Heart right ventricle (tissue), 16 donors: ENCODE measurements at places on chromosomes 4 and X.

GRCh38 chr4:83149865-83150652 is 35.5 kb upstream of the PLAC8 start:
- DNase-seq = no peak

GRCh38 chr4:75229806-75230570 is 284.2 kb downstream of the RCHY1 start:
- no peak for DNase-seq

DNA sequence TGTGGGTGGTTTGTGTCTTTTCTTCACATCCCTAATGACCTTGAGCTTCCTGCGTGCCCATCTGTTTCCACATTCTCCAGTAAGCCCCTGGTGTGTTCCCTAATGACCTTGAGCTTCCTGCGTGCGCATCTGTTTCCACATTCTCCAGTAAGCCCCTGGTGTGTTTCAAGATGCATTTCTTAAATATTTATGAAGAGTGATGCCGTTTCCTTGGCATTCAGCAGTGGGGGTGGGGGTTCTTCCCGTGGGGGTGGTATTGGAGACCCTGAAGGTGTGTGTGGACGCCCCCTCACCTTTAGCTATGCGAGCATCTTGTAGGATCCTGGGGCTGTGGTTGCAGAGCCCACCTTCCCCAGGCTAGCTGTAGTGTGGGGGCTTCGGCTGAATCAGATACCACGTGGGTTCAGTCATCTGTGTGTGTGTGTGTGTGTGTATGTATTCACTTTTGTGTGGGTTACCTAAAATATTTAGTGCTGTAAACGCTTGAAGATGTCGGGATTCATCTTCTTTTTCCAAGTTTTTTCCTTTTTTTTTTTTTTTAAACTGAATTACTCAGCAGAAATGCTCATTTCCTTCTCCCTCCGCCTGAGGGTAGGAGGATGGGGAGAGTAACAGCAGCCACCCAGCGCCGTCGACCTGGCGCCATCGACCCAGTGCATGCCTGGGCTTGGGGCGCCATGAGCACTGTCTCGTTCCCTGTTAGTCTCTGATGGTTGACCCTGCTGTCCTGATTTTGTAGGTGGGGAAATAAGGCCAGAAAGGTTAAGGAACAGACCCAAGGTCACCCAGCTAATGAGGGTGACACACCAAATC is 9.9 kb downstream of the NSG1 start:
- no peak for DNase-seq

DNA sequence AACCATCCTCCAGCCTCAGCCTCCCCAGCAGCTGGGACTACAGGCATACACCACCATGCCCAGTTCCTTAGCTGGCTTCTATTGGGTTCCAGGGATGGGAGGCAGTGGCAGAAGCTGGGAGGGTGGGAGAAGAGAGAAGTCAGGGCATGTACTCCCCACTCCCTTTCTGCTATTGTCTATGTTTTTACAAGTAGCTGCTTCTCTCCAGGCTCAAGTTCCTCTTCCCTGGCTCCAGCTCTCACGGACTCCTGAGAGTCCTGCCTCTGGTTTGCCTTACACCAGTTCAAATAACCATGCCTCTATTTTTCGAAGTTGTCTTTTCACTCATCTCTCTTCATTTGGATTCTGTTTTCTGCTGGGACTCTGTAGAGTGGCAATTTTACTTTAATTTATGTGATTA is 2.9 kb downstream of the TBC1D9 start:
- no peak for DNase-seq

GRCh38 chr4:172982151-172982590 is 186.4 kb upstream of the GALNT7 start:
- no peak for DNase-seq

DNA sequence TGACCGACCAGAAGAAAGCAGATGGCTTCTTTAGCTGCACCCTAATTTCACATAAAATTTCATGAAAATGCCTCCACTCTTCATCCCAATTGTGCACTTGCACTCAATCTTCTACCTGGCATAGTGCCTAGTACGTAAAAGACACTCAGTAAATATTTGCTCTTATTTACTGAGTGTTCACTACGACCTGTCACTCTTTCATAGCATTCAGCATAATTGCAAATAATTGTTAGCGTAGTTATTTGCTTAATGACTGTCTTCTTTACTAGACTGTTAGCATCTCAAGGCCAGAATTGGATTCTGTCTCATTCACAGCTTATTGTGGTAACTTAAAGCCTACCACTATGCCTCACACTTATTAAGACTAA is 130.2 kb downstream of the ENOX2 start:
- no peak for DNase-seq

- no peak for DNase-seq
Observed at GRCh38 chr4:131534944-131535645, 1614.0 kb upstream of the PCDH10 start.

- peak; percentile 80 for DNase-seq
Observed at GRCh38 chrX:40097504-40098263, at the start of gene BCOR. Gene BCOR, minus strand, starts transcription at chrX:40097958. Its CDS starts 20,029 bp downstream, at chrX:40077929.

DNA sequence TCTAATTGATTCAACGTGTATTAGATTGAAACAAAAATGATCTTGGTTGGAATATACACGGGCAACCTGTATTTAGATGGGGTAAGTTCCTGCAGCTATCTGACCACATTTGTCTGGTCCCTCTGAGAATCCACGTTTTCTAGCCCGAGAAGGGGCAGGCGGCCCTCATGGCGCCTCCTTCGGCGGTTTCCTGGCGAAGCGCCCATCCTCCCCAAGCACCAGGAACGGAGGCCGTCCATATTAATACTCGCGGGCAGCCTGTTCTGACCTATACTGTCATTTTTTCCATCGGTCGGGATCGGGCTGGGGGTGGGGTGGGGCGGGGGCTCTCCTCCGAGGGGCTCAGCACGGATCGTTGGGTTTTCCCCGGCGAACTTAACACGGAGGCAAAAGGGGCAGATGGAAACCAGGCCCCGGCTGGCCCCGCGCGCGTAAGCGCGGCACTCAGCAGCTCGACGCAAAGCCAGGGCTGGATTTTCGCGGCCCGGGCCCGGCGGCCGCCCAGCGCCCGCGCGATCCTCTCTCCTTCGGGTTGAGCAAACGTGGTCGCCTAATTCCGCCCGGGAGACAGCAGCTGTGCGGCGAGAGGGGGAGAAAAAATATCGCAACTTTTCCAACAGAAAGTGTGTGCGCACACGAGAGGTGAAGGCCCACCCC is 77.2 kb upstream of the BCOR start:
- DNase-seq = peak; percentile 68

GRCh38 chr4:7964459-7964858 is 24.8 kb upstream of the AFAP1 start:
- no peak for DNase-seq

DNA sequence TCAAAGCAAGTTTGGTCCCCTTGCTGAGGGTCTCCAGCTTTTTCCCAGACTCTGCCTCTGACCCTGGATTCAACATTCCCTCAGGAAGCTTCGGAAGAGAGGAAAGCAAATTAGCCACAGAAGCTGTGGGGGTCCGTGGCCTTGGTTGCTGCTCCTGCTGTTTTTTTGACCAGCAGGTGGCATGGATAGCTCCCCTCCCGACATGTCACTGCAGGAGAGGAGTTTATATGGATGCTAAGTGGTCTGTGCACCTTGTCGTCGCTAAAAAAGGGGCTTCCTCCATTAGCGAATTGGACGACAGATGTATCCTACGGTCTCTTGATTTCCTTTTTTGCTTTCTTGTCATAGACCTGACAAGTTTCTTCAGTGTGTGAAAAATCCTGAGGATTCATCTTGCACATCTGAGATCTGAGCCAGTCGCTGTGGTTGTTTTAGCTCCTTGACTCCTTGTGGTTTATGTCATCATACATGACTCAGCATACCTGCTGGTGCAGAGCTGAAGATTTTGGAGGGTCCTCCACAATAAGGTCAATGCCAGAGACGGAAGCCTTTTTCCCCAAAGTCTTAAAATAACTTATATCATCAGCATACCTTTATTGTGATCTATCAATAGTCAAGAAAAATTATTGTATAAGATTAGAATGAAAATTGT is 70.2 kb downstream of the CD38 start:
- DNase-seq = no peak
